ENCODE measurements at places on chromosomes 16 and 17. TPM values are rescaled to one million over a fixed set of nuclear protein-coding genes. Genes with fewer than 3 reads are reported as not detected.

The NPIPB13 gene
- total RNA-seq, result 16.4 TPM

DNA sequence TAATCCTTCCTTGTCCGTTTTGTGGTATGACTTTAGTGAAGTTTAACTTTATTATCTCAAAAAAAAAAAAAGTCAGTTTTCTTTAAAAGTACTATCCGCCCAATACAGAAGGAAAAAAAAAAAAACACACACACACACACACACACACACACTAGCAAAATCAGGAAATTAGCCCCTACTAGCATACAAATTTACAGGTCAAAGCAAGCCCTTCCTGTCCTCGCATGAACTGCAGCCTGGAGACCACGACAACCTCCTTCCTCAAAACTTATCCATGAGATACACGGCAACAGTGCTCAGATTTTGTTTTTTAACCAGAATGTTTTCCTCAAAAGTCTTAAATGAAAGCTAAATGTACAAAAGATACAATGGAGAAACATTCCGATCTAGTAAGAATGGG is 16.2 kb downstream of the NCOR1 start:
- no peak for DNase-seq

DNA sequence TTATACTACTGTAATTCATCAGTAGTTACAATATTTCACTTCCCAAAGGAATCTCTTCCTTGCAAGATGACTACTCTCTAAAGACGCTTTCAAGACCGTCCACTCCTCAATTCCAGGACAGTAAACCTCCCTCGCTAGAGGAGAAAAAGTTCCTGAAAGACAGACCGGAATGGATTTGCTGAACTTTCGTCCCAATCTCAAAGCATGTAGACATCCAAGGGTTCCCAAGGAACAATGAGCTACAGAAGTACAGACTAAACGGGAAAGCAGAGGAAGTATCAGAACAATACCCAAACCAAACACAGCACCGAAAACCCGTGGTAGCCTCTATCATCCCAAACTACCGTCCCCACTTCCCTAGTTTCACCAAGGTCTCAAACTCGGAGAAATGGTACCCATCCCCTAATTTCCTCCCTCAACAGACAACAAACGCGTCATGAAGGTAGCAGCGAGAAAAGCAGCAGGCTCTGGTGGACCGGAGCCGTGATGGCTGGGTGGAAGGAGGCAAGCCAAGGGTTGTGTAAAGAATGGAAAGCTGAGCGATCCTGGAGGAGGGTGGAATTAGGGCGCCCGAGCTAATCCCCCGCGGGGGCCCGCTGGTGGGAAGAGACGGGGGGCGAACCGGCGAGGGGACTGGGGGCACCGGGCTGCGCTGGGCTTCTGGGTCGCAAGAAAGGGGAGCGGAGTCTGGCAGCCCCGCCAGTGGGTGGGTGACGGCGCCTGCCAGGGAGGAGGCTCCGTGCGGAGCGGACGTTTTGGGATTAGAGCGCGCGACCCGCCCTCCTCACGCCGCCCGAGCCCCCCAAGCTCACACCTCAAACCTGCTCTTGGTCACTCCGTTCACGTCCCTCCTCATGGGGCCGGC is 647 bp downstream of the FBXL20 start:
- no peak for DNase-seq

DNA sequence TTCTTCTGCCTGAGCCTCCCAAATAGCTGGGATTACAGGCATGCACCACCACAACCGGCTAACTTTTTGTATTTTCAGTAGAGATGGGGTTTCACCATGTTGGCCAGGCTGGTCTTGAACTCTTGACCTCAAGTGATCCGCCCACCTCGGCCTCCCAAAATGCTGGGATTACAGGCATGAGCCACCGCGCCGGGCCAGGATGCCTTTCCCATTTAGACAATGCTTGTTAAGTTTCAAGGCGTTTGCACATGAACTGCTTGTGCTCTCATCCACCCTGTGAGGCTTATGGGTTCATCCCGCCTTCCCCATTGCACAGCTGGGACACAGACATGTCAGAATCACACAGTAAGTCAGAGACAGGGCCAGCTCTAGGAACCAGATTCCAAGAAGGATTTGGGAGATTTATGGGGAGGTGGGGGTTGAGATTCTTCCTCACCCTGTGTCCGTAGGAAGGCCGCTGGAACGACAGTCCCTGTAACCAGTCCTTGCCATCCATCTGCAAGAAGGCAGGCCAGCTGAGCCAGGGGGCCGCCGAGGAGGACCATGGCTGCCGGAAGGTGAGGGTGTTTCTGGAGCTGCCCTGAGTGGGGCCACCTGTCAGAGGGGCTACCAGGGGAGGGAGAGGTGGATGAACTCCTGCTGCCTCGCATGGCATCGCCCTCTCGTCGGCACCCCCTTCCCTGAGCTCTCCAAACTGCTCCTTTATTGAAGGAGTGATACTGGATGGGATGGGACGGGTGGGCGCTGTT is 46.3 kb downstream of the MRC2 start:
- DNase-seq, result no peak

DNA sequence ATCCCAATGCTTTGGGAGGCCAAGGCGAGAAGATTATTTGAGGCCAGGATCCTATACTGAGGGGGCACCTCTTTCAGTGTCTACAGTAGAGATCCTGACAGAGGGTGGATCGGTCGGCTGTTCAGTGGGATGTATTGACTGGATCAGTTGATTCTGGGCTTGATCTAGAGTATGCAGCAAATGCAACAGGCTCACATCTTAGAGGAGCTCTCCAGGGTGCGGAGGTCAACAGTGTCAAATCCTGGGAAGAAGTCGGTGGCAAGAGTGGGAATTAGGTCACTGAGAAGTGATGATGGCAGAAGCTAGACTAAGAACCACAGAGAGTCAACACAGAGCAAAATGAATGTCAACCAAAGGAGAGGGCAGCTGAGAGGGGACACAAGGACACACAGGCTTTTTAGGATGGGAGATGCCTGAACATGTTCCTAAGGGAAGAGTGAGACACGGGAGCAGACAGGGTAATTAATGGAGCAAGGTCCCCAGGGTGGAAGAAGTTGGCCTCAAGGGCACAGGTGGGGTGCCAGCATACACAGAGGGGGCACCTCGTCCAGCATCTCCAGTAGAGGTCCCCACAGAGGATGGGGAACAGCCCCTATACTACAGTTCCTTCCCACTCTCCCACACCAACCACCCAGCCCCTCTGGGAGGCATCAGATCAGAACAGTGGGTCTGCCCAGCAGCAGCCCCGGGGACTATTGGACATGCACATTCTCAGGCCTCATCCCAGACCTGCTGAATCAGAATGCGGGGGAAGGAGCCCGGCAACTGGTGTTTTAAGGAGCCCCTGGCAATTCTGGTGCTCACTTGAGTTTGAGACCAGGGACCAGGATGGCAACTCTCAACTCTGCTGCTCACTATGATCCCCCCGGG is 10.0 kb upstream of the CYTH1 start:
- no peak for DNase-seq

- no peak for DNase-seq
Observed at GRCh38 chr17:18117982-18118975, 9.7 kb downstream of the MYO15A start.

GRCh38 chr16:55912022-55912421 is 36.8 kb upstream of the CES5A start:
- no peak for DNase-seq

GRCh38 chr17:77332981-77333685 is 192.4 kb downstream of the SEC14L1 start:
- peak; percentile 49 for DNase-seq

DNA sequence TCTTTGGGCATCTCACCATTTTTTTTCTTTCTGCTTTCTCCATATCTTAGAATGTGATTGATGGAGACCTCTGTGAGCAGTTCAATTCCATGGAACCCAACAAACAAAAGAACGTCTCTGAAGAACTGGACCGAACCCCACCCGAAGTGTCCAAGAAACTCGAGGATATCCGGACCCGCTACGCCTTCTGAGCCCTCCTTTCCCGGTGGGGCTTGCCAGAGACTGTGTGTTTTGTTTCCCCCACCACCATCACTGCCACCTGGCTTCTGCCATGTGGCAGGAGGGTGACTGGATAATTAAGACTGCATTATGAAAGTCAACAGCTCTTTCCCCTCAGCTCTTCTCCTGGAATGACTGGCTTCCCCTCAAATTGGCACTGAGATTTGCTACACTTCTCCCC is 48.0 kb downstream of the SF3B3 start:
- no peak for DNase-seq

DNA sequence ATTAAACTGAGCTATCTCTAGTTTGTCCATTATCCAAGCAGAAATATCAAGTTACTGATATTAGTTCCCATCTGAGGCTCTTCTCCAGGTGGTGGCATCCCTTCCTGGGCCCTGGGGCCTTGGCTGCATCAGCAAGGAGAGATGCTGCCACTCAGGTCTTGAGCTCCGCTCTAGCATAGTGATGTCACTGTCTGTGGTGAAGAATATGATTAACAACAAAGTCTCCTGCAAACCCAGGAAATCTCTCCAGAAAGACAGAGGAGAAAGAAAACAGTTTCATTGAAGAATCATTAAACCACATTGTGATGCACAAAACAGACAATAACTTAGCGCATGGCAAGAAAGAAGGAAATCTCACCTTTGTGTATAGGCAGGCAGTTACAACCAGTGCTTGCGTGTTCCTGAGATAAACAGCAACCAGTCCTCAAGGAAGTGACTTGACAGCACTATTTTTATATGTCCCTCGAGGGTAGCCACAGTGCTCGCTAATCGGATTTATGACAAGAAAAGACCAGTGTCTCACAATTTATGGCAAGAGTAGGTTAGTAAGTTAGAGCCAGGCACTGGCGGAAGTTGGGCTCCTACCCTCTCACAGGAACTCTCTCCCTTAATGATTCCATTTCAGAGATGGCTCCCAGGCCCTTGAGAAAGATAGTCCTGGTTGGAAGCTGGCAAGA is 151.1 kb downstream of the AHSP start:
- DNase-seq, result no peak

DNA sequence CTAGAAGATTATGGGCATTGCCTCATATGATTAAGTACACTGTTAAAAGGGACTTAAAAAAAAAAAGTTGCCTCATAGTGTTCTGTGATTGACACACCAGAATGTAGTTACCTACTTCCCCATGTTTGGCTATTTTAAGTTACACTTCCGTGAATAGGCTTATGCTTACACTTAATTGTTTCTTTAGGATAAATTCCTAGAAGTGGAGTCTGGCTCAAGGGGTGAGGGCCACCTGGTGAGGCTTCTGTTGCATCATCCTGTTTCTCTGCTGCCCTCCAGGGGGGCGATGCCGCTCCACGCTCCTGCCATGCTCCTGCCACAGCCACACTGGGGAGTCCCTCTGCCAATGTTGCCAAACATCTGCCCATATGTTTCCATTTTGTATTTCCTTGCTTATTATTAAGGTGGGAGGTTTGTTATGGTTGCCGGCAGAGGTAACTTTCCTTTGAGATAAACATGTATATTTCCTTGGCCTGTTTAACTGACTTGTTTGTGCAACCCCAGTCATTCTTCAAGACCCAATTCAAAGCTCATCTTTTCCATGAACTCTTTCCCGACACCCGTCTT is 73.1 kb downstream of the KSR1 start:
- no peak for DNase-seq

DNA sequence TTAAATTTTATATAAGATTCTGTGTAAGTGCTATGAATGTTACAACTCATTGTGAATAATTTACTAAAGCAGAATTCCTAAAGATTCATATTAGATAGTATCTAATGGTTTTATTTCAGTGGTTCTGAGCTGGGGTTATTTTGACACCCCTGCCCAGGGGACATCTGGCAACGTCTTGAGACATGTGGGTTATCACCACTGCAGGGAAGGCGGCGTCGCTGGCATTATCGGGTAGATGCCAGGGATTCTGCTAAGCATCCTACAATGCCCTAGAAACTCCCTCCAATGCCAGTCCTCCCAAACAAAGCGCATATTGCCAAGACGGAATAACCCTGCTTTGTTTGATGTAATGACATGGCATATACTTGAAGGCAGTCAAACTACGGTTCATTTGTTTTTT is 372.3 kb upstream of the ZFHX3 start:
- DNase-seq, result no peak

DNA sequence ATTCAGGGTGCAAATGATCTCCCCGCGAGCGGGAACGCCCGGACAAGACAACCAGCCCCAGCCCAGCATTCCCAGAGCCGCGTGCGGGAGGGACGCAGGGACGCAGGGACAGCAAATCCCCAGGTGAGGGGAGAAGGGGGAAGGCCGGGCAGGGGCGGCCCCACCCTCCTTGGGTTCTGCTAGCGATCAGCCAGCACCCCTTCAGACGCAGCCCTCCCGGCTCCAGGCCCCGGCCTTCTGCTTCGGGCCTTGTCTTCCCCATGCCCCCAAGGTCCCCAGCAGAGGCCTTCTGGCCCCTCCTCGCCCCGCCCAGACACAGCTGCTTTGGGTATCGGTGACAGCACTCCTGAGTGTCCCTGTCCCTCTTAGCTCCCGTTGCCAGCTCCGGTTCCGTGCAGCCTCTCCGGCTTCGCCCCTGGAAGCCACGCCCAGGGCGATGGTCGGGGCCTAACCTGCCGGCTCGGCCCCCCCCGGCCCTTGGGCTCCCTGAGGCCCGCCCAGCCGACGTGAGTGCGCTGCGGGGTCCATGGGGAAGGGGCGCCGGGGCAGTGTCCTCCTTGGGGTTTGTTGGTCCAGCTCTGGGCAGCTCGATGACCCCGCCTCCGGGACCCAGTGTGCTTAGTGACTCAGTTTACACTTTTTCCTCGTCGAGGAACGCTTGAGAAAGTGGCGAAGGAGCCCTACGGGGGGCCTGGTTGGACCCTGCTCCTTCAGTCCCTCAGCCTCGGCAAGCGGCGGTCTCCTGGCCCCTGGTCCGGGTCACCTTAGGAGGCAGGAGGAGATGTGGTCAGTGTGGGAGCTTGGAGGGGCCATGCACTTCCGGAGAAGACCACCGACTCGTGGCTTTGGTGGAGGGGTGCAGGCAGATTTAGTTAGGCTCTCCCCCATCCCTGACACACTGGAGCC is 50.5 kb upstream of the AMZ2 start:
- no peak for DNase-seq

DNA sequence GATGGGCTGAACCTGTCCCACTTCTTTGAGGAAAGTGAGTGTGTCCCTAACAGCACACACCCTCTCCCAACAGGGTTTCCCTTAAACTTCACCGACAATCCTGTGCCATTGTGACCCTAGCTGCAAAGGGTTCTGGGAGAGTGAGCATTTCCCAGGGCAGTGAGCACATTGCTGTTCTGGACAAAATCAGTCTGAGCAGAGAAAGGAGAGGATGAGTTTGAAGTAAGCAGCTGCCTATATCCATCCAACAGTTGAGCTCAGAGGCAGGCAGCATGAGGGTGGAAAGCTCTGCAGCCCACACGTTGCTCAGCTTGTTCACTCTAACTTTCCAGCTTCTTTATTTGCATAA is 296.5 kb upstream of the MAF start:
- DNase-seq, result no peak

DNA sequence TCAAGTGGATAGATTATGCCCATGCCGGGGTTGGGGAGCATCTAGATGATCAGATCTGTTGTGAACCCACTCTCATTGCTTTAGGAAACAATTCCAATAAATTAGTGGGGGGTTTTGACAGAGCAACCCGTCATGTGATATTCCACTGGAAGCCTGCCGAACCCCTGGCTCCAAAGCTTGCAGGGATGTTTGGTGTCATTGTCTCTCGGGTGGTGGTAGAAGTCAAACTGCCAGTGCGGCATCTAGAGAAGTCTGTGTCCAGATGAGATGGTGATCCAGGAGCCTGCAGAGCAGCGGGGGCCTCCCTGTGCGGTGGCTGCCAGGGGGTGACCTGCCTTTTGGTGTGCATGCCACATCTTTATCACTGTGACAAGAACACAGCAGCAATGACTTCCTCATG is 91.7 kb downstream of the SHISA6 start:
- no peak for DNase-seq

Measured in activated naive CD4-positive, alpha-beta T cell treated with anti-CD3 and anti-CD28 coated beads, Interleukin-2, amount 50 U/mL, for 72 hours (primary cell).